ENCODE measurements at places on chromosomes 7 and 10.

DNA sequence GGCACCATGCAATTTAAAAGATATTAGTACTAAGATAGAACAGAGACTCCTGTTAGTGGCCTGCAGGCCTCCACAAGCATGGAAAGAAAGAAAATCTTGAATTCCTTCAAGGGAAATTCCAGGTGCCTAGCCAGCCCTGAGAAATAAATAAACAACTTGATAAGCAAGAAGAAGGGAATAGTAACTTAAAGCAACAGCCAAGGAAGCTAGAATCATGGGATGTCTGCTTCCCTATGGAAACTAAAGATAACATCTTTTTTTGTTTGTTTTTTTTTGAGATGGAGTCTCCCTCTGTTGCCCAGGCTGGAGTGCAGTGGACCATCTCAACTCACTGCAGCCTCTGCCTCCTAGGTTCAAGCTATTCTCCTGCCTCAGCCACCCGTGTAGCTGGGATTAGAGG, 128.6 kb downstream of the SKIDA1 start:
- DNase-seq: no peak

DNA sequence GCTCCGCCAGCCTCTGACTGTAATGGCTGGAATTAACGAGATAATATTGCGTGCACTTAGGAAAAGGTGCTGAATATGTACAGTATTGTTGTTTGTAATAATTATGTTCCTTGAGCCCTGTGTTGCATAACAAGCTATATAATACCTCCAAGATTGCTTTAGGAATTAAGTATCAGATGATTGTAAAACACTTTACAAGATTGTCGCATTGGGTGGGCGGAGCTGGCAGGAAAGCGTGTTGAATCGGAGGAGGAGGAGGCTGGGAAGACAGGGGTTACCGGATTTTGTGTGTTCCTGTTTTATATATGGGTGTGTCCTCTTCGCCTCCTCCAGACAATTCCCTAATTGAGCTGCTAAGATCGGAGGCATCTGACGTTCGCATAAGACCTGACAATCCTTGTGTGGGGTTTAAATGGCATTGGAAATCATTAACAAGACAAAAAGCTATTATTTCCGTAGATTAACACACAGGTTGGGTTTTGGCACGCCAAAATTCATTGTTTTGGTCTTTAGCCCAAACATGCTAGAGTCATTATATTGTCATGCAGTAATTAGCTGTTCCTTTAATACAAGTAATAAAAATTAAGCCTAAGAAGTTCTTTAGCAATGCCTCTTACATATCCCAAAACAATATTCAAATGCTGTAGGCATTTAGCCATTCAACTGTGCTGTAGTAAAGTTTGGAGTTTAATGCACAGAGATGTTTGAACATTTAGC, 192.9 kb upstream of the SH2B2 start:
- DNase-seq: no peak

DNA sequence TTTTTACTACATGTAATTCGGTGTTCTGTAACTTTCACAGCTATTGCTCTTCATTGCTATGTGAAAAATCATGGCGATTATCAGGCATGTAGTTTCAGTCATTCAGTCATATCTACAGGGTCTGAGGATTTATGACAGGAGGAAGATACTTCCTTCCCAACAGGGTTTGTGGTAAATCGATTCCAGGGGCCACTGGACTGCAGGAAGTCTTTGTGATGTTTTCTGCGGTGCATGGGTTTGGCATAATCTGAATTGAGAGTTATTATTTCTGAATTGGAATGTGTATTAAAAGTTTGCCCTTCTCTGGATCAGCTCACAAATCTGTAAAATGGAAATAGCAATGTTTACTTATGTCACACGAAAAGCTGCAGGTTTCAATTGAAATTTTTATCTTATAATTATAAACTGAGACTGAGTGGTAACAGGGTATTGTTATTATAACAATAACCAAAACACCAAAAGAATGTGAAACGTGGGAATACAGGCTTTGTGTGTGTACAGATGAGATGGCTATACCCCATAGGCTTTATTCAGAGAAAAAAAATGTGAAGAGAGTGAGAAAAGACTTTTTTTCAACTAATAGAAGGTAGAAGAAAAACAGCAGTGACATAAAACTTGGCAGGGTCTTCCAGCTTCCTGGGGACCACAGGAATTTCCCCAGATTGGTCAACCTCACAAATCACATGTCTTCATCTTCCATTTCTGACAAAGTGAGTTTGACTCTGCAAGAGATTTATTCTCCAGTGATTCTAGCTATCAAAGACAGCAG, 307.7 kb upstream of the NFE2L3 start:
- DNase-seq: no peak

- DNase-seq: no peak
These were observed 5.0 kb upstream of the PRKAR1B start for GRCh38 chr7:732094-732541.

DNA sequence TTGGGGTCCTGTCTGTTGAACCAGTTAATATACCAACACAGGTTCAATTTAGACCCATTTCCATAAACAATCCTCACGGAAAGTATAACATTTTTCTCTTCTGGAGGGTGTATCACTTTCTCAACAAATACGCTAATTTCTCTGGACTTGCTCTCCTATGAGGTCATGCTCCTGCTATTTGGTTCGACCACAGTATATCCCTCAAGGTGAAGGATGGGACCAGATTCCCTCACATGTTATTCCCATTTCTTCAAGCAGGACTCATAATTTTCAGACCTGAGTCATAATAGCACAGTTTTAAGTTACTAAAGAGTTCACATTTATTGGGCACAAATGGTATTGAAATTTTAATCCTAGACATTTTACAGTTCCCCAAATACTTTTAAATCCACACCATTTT, 57.2 kb downstream of the ADAM12 start:
- no peak for DNase-seq

- no peak for DNase-seq
These were observed 504.1 kb downstream of the SDK1 start for GRCh38 chr7:3805151-3805550.

DNA sequence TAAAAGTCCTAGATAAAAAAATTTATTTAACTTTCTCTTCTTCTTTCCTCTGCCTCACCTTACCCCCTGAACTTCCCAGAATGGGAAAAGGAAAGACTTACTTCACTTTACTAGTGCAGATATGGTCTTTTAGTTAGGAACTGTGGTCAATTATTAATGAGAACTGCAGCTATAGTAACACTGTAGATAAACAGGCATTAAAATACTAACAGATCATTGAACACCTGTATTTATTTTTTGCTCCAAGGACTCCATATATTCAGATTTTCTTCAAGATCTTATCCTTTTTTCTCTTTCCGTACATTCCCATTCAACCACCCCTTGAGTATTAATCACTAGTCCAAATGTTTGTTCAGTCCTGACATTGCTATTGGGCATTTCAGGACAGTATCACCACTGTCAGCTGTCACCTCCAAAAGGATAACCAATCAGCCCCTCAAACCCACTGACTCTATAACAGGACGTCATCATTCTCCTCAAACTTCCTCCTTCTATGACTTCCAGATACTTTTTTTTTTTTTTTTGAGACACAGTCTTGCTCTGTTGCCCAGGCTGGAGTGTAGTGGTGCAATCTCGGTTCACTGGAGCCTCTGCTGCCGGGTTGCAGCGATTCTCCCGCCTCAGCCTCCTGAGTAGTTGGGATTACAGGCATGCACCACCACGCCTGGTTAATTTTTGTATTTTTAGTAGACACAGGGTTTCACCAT, 4.2 kb downstream of the CPVL start:
- no peak for DNase-seq

DNA sequence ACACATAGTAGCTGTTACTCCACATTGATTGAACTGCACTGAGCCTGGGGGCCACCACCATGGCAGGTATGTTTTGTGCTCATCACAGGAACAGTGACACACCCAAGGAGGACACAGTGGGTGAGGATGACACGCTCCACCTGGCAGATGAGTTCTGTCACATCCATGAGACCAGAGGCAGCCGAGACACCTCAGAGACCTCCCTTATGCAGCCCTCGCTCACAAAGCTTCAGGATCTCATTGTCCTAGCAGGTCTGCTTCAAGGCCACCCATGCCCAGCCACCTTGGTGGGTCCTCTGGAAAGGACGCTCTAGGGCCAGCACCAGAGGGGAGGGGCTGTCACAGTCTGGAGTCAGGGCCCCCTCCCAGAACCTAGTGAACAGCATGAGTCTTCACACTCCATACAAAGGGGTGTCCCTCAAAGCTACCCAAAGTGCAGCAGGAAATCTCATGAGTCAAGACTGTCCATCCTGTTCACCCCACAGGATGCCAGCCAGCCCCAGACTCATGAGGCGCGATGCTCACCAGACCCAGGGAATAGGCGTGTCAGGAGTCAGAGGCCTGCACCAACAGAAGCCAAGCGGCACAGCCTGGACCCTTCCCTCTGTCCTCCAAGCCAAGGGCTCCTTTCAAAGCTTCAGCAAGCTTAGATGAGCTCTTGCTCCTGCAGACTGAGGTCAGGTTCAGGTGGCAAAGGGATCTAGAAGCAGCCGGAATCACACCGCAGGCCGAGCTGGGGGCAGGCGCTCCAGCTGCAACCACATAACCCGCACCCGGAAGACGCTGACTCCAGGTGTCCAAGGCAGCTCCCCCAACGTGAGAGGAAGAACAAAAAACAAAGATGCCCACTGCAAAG, 9.6 kb downstream of the FAM53B start:
- no peak for DNase-seq

Data from hepatic stellate cell (primary cell).